ENCODE measurements at places on chromosomes 12 and 14.

- no peak for DNase-seq
These were observed at the start of gene CD163L1 for GRCh38 chr12:7444076-7444475. CD163L1 (minus strand) TSS chr12:7444153; CDS start chr12:7444127, 26 bp downstream.

GRCh38 chr14:84584511-84584910 lies 945.4 kb upstream of the FLRT2 start:
- DNase-seq, result no peak

- DNase-seq, result no peak
These were observed 23.8 kb upstream of the PWP1 start for GRCh38 chr12:107661830-107662229.

DNA sequence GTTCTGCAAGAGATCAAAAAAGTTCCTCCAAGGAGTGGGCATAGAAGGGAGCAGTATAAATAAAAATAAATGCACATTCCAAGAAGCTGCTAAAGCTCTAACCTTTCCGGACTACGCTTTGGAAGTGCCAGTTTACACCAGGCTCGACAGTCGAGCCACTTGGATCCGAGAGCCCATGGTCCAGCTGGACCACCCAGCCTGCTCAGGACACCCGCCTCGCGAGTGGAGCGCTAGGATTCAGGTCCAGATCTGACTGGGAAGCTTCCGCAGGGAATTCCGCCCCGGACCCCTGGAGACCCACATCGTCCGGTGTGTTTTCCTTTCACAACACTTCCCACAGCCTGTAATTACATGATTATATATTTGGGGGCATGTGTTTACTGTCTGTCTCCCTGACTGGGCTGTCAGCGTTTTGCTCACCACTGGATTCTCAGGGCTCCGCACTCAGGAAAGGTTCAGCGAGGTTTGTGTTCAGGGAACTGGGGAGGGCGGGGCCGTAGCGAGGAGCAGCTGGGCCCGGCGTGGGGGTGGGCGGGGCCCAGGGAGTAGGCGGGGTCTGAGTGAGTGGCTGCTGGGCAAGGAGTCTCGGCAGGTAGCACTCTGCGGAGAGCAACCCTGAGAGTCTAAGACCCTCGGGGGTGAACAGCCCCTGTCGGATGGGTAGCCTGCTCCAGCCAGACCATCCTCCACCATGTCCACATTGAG lies 52.3 kb upstream of the TMEM263 start:
- peak; percentile 67 for DNase-seq

DNA sequence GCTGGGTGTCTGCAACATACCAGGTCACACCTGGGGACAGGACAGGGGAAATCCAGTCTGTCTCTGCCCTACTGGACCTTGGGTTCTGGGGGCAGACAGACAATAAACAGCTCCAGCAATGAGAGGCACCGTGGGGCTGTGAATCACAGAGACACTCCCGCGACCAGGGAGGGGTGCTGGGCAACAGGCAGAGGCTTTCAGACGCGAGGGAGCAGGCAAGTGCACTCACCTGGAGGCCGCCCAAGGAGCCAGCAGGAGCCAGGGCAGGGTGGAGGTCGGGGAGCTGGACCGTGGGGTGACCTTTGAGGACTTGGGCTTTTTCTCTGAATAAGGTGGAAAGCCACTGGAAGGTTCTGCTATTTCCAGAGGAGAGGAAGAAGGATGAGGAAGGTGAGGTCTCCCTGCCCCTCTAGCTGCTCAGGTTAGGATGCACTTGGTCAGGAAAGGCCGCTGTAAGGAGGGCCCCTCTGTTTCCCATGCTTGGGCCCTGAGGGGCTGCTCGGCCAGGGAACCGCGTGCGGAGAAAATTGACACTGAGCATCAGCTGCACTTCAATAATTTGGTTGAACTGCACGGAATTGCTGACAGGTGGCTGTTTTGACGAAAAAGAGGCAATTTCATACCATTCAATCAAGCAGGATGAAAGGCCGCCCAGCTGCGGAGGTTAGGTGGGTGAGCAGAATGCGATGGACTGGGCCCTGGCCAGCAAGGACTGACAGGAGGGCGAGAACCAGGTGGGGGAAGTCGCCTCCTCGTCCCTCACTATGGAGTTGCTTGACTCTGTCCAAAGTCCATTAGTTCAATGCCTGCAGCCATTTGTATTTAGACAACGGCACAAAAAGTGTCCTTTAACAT lies 42.2 kb downstream of the JAG2 start:
- DNase-seq, result no peak

GRCh38 chr14:101037021-101037817 lies 133.7 kb upstream of the RTL1 start:
- no peak for DNase-seq

DNA sequence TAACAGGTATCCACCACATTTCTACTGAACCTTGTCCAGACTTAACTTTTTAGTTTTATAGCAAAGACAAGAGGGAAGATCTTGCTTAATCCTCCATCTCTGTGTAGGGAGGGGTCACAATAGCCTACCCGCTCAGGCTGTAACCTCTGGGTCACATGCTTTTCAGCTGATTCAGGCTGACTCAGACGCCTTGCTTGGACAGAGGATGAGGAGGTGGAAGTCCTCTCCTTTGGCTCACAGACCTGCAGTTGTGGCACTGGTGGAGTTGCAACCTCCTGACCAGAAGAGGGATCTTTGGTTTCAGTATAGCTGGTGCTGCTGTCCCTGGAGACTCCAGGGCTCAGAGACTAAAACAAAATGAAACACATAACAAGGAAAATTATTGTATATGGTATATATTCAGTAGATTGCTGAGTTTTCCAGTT lies 16.2 kb downstream of the ACIN1 start:
- DNase-seq, result no peak

GRCh38 chr14:74904635-74905503 lies 18.2 kb downstream of the RPS6KL1 start:
- no peak for DNase-seq

GRCh38 chr12:122868471-122869177 lies 27.3 kb downstream of the VPS37B start:
- DNase-seq, result no peak

GRCh38 chr12:56336361-56337167 lies 2.1 kb upstream of the IL23A start:
- no peak for DNase-seq

GRCh38 chr12:4526923-4527546 lies 11.7 kb upstream of the RAD51AP1 start:
- no peak for DNase-seq

GRCh38 chr12:22238211-22238610 lies 96.3 kb downstream of the ST8SIA1 start:
- no peak for DNase-seq

- DNase-seq, result no peak
These were observed 50.8 kb downstream of the ARL1 start for GRCh38 chr12:101356794-101357193.

DNA sequence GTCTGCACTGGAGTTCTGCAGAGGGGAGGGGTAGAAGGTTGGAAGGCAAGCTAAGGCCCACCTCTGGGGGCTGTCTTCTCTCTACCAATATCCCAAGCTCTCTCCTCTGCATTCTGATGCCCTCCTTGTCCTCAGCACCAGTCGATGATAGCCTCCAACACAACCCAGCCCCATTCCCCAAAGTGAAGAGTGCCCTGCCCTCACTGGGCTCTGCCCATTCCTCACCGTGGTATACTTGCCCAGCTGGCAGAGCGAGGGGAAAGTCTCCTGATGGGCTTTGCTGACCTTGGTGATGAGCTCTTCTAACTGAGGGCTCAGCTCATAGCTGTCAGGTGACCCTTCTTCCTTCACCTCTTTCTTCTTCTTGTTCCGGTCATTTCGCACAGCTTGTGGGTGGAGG lies 7.2 kb upstream of the ITGB7 start:
- DNase-seq, result no peak

DNA sequence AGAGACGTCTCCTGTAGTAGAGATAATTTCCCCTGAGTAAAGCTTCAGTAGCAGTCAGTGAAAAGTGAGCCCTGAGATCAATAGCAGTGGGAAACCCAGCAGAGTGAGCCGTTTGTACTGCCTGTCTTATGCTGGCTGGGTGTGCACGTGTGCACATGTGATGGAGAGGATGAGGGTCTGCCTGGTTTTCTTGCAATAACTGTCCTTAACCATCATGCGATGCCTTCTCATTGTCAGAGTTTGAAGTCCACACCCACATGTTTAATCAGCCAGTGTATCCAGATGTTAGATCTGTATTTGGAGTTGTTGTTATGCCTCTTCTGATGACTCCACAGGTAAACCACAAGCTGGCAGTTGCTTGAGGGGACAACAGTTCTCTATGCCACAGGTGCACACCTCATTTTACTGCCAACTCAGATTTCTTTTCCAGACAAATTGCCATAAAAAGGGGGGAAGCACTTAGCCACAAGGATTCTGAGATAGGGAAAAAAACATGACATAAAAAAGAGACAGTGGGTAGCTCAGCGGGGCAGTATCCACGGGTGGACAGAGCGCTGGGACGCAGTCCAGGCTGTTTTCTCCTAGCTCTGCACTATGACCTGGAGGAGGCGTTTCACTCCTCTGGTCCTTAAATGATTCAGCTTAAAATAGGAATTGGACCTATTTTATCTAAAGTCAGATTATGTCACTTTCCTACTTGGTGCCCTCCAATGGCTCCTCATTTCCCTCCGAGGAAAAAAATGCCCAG lies 192.3 kb downstream of the ANO6 start:
- DNase-seq, result no peak

DNA sequence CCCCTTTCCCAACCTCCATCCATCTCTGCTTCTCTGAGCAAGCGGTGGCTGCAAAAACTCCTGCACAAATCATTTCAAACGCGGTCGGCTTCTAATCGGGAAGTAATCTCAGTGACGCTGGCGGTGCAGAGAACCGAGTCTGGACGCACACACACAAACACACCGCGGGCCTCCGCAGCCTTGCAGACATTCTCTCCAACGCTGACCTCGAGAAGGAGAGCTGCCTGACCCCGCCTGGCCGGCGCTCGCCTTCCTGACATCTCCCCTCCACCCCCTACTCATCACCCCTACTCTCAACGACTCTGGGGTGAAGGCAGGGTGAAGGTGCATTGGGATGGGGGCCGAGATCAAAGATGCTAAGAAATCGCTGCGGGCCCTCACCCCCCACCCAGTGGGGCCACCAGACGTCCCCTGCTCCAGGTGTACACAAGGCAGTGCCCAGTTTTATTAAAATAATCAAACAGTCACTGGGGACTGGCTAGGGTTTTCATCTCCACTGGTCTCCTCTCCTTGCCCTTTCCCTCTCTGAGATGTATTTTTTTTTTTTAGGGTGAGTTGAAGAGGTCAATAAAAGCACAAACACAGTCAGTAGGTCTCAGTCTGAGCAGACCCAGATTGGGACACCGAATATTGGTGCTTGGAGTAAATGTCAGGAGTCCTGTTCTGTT lies 506 bp upstream of the TBX5 start:
- no peak for DNase-seq

DNA sequence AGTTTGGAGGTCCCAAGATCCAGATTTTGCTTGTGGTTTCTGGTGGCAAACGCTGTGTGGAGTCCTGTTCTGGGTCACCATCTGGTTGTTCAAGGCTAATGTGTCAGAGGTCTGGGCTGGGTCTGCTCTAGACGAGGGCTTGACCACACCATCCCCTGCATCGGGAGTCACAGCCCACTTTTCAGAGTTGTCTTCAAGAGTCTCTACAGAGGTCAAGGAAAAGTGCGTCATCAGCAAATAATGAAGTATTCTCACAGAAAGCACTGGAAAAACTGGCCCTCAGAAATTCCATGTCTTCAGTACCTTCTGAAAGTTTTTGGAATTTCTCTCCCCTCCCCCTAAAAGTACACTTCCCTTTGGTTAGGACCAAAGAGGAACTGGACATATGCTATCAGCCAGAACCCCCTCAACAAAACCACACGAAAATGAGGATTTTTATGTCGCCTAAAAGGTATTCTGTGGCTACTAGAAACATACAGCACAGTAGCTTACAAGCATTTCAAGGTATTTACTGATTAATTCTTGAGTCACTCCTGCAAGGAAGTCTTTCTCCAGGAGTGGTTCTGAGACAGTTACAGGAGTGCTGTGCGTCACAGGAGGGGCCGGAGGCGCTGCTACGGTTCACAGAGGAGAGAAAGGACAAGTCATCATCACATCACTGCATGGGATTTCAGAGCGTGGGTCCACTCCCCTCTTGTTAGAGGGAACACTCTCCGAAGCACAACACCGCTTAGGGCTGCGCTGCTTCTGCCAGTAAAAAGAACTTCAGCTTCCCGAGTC lies 35.4 kb downstream of the RAD52 start:
- no peak for DNase-seq

GRCh38 chr12:124413401-124413800 lies 118.5 kb downstream of the RFLNA start:
- no peak for DNase-seq

GRCh38 chr12:128991716-128992115 lies 138.4 kb downstream of the GLT1D1 start:
- no peak for DNase-seq

GRCh38 chr14:95521001-95521400 lies 4.6 kb upstream of the SYNE3 start:
- no peak for DNase-seq

DNA sequence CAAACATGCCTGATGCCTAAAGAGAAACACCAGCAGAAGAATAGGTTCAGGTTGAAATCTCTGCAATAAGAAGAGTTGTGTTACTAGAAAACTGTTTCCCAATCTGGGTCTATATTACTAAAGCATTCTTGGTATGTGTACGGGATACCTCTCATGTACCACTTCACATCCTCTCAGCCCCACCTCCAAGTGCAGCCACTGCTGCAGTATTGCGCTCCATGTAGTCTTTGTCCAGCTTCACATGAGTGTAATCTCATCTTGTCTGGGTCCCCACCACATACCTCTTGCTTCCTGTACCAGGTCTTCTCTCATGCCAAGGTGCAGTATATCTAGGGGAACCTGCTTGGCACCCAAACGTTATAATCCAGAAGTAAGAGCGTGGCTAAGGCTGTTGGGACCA lies 187.5 kb upstream of the EEA1 start:
- no peak for DNase-seq

GRCh38 chr14:99242816-99243721 lies 28.9 kb downstream of the BCL11B start:
- DNase-seq, result no peak

DNA sequence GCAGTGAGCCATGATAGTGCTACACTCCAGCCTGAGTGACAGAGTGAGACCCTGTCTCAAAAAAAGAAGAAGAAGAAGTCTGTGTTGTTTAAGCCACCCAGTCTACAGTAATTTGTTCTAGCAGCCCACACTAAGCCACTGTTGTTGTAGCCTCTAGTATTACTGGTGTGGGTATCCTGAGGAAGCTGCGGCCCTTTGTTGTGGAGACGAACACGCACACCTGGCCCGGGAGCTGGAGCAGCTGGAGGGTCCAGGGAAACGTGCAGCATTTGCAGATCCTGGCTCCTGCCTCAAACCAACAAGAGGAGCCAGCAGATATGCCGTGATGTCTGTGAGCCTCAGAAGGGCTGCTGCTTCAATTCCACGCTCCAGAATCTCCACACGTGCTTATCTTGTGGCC lies 65.3 kb downstream of the MAP1LC3B2 start:
- no peak for DNase-seq

DNA sequence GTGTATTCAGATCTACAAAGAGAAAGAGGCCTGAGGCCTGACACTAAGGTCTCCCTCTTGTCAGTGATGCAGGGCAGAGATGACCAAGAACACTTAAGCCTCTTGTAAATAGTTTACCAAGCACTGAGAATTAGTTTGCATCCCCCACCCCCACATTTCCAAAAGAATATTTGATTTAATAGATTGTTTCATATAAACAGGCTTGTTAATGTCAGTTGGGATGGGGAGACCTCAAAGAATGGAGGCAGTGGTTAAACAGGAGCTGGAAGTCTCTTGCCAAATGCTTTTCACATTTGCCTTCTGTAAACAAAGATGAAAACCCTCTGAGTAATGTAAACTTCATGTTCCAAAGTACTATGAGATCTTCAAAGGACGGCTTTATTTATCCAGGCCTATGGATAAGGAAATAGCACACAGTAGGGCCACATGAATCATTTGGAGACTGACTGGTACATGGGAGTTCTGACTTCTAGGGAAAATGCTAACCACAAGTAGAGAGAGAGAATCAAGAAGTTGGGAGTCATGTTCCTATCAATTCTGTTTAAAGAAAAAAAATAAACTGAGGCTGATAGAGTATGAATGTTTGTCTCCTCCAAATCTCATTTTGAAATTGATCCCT lies 234.7 kb downstream of the ANO2 start:
- DNase-seq, result no peak
